NCI-H2029 treated with DMSO at 0.1 percent for 48 hours (cell line): ENCODE measurements at places on chromosomes 2 and 18.

GRCh38 chr2:151472966-151473365 is 63.3 kb downstream of the RIF1 start:
- DNase-seq = no peak

- DNase-seq = no peak
Observed at GRCh38 chr2:38554973-38555595, 47.6 kb downstream of the HNRNPLL start.

DNA sequence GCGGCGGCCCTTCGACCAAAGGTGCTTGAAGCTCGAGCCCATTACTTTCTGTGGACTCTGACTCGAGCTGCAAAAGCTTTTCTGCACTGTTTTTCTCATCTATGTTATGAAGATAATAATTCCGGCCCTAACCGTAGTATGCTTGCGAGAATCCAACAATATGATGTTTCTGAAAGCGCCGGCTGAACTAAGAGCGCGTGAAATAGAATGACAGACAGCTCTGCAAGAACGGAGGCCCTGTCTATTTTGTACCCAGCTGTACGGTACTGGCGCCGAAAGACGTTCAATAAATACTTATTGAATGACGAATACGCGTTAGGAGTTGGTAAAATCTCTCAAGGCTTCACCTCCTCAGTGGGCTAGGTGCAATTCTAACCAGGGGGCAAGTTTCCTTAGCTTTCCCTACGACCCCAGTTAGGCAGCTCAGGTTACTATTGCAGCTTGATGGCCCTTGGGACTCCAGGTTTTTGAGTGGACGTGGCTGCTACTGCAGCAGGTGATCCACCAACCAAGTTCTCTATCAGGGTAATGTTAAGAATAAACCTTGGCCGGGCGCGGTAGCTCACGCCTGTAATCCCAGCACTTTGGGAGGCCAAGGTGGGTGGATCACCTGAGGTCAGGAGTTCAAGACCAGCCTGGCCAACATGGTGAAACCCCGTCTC is 570 bp downstream of the SCRN3 start:
- no peak for DNase-seq

- DNase-seq = no peak
Observed at GRCh38 chr18:9740071-9740470, 32.0 kb downstream of the RAB31 start.

- DNase-seq = no peak
Observed at GRCh38 chr2:140916410-140916809, 1214.4 kb downstream of the LRP1B start.

DNA sequence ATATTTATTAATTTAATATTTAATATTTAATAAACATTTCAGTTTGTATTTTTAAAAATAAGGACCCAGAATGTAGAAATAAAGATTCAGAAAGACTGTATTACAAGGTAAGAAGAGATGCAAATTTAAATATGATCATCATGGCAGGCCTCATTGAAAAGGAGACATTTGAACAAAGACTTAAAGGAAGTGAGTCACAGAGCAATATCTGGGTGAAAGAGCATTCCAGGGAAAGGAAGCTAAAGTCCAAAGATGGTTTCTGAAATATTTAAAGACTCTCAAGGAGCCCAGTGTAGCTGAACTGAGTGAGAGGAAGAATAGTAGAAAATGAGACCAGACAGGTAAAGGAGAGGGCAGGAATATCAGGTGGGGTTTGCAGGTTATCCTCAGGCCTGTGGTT is 5.9 kb downstream of the SCYGR4 start:
- DNase-seq = no peak

DNA sequence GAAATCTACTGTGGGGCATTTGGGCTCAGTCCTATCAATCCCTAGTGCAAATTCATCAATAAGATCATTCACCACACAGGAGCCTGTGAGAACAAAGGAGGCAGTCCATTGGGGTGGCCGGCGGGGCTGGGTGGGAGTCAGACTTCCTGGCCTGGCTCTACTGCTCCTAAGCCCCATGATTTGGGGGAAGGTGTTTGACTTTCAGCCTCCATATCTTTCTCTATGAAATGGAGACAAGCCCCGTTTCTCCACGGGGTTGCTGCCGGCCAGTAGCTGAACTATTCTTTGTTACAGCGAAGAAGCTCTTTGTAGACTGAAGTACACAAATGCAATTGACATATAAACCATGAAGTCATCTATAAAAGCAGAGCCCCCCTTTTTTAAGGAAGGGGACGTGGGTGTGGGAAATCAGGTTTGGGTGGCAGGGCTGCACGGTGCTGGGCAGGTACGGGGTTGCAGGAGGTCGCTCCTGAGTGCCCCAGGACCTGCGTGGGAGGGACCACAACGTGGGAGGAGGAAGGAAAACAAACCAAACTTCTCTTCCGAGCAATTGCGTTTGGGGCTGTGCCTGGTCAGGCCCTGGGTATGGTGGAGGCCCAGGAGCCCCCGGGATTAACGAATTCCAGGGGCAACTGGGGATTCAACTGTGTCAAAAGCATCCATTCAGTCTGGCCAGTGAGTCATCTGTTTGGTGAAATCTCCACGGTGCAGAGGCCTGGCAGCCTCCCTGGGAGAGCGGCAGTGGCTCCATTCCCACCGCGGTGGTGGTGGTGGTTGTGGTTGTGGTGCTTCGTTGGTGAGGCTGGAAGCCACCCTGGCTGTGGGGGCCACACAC is 18.2 kb downstream of the FBLN7 start:
- no peak for DNase-seq

DNA sequence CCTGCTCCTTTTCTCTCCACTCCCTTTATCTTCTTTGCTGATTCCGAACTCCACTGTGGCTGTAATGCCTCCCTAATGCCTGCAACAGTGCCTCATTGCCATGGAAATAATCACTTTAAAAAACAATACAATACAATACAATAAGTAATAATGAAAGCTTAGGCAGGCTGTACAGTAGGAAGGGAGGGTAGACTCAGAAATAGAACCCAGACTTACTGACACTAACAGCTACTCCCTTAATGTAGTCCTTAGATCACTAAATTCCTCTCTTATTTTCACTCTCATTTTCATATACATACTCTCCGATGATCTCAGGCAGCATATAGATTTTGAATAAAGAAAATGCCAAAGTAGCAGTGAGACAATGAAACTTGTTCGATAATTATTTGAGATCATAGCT is 70.2 kb downstream of the DLGAP1 start:
- DNase-seq = no peak

DNA sequence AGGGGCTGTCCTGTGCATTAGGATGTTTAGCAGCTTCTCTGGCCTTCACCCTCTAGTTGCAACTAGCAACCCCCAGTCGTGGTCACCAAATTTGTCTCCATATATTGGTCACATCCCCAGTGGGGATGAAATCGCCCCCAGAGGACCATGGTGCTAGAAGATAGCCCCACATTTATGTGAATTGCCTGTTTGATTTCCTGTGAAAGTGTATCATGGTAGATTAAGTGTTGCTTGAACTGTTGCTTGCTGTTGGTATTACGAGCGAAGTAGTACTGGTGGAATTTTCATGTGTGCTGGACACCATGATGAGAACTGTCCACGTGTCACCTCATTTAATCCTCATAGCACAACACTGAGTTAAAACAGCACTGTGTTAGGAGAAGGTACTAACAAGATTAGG is 59.4 kb downstream of the TSPYL6 start:
- DNase-seq = no peak

- no peak for DNase-seq
Observed at GRCh38 chr2:14143435-14143834, 489.1 kb upstream of the LRATD1 start.

DNA sequence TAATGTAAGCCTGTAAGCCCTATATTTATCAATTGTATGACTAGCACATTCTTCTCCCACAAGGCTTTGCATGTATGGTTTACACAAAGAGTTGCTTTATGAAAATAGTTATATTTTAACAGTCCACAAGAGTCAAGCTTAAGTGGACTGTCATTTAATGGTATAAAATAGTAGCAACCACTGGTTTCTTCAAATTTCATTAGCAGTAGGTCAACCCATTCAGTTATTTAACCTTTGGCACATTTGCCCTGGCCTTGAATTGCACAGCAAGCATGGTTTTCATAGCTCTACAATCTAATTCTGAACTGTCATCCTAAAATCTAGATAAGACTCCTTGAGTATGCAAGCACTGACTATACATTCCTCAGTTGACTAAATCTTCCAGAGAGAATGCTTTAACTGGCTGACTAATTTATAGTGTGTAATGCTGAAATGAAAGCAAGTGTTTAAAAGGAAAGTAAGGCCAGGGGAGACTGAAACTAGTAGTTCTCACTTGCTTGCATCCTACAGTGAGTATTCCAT is 1.8 kb downstream of the DPP4 start:
- no peak for DNase-seq

DNA sequence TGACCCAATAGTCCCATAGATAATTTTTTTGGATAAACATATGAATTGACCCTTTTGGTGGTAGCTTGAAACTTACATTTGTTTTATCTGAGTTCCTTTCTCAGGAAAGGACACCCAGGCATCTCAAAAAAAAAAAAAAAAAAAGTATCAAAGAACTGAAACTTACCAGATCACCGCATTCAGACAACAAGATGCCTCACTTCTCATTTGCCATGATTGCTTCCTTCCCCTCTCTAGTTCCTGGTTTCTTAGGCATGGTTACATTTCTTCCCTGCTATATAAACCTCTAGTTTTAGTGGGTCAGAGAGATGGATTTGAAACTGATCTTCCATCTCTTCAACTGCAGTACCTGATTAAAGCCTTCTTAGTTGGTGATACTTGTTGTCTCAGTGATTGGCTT is 240.1 kb downstream of the ACKR3 start:
- no peak for DNase-seq

GRCh38 chr2:42572297-42573081 is 4.1 kb downstream of the MTA3 start:
- DNase-seq = no peak

- no peak for DNase-seq
Observed at GRCh38 chr2:28102455-28102874, 211.9 kb downstream of the BABAM2 start.

- DNase-seq = no peak
Observed at GRCh38 chr18:58772161-58772560, 92.5 kb upstream of the ZNF532 start.

- DNase-seq = no peak
Observed at GRCh38 chr18:60191926-60192325, 180.6 kb downstream of the MC4R start.

GRCh38 chr2:53103679-53104078 is 663.9 kb upstream of the CHAC2 start:
- no peak for DNase-seq

GRCh38 chr2:164203131-164203530 is 418.2 kb downstream of the GRB14 start:
- no peak for DNase-seq

DNA sequence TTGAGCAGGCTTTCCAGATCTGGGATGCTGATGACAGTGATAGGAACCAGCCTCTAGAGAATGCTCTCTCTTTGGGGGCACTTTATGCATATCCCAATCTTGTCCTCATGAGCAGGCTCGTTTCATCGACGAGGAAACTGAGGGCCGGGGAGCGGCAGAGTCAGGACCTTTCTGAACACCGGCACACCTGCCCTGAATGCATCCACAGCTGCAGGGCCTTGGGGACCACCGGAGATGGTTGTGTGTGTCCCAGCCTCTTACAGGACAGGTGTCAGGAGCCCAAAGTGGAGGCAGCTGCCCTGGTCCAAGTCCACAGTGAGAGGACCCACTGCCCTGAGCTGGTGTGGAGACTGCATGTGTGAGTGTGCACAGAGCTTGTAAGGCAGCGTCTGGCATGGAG is 47.6 kb upstream of the FAHD2A start:
- no peak for DNase-seq

DNA sequence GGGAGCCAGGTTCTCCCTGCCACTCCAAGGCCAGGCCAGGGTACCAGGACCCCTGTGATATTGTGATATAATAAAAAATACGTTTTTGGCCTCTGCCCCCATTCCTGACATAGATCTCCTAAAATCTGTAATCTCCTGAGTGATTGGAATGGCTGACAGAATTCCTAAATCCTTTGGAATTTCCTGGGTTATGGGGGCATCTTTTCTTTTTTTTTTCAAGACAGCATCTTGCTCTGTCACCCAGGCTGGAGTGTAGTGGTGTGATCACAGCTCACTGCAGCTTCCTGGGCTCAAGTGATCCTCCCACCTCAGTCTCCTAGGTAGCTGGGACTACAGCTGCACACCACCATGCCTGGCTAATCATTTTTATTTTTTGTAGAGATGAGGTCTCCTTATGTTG is 26.2 kb upstream of the TUBB6 start:
- DNase-seq = no peak

DNA sequence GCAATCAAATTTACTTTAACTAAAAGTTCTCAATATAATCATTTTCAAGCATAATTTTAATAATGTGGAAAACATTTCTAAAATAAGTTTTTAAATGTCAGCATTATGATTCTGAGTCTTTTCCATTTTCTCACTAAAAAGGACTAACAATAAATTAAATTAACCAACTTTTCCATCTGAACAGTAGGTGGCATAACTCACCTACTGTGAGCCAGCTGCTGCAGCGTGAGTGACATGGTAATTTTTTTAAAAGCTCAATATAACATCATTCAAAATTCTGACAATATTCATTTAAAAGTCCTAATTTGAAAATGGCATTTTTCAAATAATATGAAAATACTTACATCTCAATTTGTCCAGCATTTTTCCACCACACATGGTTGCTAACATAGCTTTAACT is 66.5 kb downstream of the DTNB start:
- no peak for DNase-seq

- DNase-seq = no peak
Observed at GRCh38 chr2:88857951-88858411, 166.5 kb downstream of the RPIA start.

DNA sequence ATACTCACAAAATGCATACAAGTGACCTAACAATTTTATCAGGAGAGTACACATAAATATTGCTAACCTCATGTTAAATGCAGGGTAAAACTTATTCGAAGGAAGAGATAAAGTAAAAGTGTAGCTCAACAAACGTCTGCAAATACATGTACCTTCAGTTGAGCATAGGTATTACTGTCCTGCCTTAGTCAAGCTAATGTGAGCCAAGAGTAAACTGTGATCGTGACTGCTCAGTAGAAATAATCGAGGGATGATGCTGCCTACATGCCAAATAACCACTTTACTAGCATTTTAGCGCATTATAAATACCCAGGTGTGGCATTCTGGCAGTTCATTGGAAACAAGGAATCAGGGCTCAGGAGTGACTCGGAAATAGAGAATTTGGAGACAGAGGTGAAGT is 779.5 kb downstream of the SOCS6 start:
- no peak for DNase-seq

GRCh38 chr2:24818721-24819167 is 25.5 kb downstream of the CENPO start:
- no peak for DNase-seq

DNA sequence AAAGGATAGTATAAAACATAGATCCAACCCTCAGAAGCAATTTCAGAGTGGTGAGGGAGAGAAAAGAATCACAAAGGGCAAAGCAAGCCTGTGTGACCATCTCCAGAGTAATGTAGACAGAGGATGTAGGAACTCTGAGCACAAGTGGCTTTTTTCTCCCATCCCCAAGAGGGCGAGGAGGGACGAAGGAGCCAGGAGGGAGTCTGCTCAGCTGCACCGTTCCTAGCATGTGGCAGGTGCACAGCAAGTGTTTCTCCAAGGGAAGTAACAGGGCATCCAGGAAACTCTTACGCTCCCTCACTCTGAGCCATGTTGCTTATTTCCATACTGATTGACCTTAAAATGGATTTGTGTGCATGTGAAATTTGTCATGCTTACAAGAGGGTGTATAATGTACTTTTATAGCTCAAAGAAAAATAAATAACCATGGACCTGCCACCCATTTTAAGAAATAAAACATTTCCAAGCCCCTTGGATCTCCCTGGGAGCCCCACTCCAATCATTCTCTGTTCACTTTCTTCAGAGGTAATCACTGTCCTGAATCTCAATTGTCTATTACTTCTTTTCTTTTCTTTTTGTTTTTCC is 37.8 kb upstream of the SEC11C start:
- no peak for DNase-seq

GRCh38 chr2:120763508-120763907 is 27.8 kb downstream of the GLI2 start:
- no peak for DNase-seq
